ENCODE measurements at places on chromosomes 11 and 22. TPM values are rescaled to one million over a fixed set of nuclear protein-coding genes. Genes with fewer than 3 reads are reported as not detected.

- DNase-seq, result no peak
Measured at GRCh38 chr11:61535998-61536675, 27.6 kb downstream of the LRRC10B start.

DNA sequence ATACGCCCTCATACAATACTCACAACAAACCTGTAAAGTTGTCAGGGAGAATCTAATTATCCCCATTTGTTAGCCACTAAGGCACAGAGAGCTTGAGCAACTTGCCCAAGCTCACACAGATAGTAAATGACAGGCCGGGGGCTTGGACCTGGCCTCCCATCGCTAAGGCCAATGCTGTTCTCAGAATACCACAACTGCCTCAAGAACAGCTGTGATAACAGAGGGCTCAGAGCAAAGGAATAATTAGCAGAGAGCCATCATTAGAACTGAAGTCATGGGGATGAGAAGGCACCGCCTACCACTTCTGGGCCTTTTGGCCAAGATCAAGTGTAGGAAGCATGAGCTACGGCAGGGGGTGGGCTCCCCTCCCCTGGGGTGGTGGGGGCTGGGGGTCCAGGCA, 98.6 kb downstream of the FEZ1 start:
- no peak for DNase-seq

DNA sequence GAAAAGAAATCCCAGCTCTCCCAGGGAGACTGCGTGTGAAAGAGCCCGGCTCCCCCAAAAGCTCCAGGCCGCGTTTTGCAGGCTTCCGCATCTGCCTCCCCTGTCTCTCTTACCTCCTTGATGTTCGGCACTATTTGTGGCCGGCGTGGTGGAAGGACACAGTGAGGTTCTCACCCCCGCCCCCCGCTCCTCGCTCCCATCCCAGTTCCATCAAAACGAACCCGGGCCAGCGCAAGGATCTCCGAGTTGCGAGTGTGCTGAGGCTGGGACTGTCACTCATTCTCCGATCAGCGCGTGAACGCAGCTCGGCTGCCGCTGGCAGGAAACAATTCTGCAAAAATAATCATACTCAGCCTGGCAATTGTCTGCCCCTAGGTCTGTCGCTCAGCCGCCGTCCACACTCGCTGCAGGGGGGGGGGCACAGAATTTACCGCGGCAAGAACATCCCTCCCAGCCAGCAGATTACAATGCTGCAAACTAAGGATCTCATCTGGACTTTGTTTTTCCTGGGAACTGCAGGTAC, at the start of gene NCAM1:
NCAM1 (plus strand) TSS at position 275 of the 523 bp plus-strand sequence.
- DNase-seq, result peak; percentile 90

DNA sequence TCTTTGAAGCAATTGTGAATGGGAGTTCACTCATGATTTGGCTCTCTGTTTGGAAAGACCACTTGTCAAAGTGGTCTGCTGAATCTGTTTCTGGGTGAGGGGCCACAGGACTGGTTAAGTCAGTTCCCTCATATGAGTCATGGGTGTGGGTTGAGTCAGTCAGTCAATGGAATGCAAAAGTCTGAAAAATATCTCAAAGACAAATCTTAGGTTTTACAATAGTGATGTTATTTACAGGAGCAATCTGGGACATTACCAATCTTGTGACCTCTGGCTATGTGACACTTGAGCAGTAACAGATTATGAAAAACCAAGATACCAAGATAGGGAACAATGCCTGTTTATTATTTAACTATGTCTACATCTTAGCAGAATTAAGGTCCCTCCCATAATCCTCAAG, 311.6 kb downstream of the AASDHPPT start:
- DNase-seq, result no peak

DNA sequence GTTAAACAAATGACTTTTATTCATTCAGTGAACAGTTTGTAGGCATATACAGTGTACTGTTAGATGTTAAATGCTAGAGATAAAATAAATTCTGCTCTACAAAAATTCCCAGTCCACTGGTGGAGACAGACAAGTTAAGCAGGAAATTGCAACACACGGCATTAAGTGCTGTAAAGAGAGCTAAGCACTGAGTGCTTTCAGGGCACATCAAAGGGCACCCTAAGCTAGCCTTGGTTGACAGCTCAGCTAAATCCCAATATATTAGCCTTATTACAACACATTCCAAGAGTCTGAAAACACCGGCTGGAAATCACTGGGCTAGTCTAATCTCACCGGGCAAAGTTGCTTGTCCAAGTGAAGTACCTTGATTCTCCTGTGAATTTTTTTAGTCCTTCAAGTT, 55.1 kb downstream of the NOX4 start:
- no peak for DNase-seq

DNA sequence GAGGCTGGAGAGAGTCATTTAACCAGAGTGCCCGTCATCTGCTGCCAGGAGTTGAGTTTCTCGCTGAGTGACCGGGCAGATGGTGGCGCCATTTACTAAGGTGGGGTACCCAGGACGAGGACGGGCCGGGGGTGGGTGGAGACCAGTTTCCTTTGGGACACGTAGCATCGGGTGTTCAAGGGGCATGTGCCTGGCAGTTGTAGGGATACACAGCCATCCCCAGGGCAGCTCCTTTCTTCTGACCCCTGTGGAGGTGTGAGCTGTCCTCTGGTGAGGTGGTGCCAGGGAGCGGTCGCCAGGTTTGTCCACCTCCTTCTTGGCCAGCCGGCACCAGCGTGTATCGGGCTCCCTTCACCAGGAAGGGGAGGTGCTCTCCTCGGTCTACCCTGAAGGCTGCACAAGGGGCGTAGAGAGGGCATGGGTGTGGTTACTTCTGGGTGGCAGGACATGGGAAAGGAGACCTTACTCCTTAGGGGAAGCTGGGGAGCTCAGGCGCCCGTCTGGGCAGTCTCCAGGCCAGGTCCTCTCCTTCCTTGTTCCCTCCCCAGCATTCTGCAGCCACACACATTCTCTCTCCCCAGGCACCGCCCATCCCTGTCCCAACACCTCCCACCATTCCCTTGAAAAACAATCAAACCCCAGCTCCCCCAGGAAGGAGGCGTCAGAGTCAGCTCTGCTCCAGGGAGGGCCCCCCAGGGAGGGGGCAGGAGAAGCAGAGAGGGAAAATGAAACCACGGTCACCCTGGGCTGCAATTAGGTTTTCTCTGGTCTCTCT, 10.3 kb upstream of the MB start:
- DNase-seq, result peak; percentile 90

DNA sequence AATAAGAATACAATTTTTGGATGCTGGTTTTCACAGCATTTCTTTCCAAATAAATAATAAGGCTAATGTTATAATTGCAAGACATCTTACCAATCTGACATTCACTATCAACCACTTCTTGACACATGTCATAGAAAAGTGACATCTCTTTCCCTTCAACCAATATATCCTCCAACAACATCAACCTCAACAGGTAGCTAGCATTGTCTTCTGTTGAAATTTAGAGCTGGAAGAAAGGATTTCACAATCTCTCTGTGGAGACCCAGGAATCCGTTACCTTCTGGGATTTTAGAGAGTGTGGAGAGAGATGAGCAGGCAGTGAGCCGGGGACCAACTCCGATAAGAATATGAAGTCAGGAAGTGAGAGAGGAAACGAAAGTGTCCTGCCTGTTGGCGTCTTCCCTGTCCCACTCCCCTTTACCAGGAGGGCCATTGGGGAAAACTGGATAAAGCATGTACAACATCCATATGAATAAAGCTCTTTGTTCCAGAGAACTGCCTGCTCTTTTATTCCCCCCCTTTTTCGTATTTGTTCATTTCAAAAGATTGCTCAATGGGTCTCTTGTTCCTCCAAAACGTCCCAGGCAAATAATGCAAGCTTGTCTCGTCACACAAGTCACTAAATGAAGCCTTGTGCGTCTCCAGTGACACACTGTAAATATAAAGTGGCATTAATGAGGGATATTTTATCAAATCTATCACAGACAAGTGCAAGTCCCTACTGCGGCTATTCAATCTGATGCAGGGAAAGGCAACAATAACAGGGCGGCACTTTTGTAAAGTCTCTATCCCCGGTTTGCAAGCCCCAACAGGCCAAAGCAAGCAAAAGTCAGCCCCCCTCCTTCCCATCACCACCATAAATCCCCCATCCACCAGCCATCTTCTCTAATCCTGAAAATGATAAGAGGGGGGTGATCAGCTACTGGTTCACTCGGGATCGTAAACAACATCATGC, 3.4 kb downstream of the CADM1 start:
- DNase-seq, result no peak

DNA sequence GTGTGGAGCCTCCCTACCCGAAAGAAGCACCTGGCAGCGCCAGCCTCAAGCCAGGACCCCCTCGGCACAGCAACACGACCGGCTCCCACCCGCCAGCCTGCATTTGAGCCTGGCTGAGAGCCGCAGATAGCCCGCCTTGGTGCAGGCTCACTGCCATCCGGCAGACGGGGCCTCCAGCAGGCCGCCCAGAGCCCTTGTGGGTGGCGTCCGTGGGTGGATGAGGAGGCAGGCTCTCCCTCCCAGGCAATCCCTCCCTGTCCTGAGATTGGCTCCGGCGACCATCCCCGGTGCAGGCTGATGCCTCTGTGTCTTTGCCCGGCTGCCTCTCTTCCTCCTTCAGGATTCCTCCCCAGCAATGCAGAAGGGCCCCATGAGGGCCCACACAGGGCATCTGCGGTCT, 1527.9 kb downstream of the BRD1 start:
- peak; percentile 58 for DNase-seq

DNA sequence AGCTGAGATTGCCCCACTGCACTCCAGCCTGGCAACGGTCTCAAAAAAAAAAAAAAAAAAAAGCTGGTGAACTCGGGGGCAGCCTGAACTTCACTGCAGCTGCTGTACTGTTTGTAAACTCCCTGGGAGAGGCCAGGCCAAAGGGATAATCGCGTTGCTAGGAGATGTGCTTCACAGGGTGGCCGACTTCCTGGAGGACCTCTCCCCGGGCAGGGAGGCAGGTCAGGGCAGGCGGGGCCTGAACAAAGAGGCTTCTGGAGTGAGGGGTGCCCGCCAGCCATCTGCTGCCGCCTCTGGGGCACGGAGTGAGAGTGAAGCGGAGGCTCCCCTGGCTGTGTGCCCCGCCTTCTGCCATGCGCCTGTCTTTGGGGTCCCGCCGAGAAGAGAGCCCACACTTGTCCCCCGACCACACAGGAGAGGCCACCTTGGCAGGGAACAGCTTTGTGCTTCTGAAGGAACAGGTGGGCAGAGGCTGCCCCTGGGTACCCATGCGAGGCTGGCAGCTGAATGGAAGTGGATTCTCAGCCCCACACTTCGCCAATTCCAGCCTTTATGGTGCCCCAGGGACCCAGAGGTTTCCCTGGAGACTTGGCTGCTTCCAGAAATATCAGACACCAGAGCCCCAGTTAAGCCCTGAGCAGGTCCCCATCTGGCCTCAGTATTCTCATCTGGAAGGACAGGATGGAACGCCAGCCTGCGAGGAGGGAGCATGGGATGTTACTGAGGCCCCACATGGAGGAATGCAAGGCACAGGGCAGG, 29.6 kb downstream of the TMEM184B start:
- no peak for DNase-seq

DNA sequence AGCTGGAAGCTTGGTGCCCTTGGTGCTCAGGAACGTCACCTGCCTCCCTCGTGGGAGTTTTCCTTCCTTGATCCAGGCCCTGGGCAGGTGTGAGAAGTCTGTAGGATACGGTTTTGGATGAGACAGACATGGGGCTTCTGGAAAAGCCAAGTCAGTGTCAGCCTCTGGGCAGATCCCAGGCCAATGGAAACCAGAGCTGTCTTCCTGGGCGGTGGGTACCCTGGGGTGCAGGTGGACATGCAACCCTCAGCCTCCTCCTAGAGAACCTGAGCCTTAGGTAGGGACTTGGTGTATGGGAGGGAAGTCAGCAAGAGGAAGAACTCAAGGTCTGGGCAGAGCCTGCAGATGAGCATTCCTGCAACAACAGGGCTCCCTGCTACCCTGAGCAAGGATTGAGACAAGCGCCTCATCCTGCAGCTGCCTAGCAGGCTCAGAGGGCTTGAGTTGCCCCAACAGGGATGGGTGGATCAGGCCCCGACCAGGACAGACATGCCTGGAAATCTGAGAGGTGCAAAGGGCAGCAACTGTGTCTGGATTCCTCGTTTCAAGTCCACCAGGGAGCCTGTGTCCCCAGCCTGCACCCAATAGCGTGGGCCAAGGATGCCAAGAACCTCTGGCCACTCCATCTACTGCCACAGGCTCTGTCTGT, 37.6 kb upstream of the SYT13 start:
- DNase-seq, result peak; percentile 47

DNA sequence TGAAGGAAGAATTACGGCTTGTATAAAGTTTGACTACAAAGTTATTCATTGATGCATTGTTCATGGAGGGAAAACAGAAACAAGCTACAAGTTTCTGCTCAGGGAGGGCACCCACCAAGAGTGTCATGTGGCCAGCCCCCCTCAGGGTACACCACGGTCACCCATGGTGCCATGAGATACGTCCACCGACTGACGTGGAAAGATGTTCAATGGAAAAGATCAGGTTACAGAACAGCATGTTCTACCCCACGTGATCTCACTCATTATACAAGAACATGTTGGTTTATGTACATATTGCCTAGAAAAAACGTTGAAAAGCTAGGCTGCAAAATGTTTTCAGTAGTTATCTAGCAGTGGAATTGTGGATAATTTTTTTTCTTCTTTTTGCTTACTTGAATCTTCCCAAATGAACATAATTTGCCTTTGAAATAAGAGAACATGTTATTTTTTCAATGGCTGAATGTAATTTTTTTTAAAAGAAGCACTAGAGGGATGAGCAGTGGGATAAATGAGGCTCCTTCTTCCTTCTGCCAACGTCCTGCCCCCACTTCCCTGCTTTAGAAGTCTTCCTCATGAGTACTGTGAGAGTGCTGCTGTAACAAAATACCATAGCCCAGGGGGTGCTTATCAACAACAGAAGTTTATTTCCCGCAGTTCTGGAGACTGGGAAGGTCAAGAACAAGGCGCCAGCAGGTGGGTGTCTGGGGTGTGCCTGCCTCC, 22.5 kb downstream of the RCN1 start:
- DNase-seq, result no peak

- DNase-seq, result no peak
Measured at GRCh38 chr11:45501392-45502225, 163.8 kb downstream of the CHST1 start.

DNA sequence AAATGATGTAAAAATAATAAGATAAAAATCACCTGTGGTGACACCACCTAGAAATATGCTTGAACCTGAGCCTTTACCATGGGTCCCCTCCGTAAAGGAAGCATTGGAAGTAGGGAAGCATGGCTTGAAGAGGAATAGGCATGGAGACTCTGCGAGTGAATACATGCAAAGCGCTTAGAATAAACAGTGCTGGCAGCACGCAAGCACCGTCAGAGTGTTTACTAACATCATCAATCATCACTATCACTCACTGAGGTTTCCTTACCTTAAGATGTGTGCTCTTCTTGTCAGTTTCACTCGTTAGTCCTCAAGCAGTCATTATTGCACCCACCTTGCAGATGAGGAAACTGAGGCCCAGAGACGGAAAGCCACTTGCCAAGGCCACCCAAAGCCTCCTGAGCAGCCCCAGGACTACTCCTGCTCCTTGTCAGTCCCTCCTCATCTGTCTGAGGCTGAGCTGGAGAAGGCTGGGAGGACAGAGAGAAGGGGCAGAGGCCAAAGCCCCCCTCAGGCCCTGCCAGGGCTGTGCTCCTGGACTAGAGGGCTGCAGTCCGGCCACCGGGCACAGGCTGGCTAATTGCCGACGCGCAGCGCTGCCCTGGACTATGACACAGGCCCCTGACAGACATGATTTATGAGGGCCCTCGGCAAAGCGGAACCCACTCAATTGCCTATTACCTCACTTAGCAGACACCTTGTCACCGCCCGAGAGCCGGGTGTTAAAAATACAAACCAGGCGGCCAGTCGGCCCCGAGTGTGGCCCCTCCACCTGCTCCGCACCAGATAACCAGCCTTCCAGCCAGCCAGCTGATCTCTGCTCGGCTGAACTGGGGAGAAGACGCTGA, 168.9 kb downstream of the MN1 start:
- peak; percentile 80 for DNase-seq

Gene ART1
- 1.3 TPM for total RNA-seq

Gene UPK2
- not detected for total RNA-seq

Gene DENND6B
- 2.8 TPM for total RNA-seq

Gene MOGAT2
- total RNA-seq, result not detected

Gene NPAS4
- total RNA-seq, result not detected

Gene HEPHL1
- not detected for total RNA-seq

All from cardiac septum (tissue), 1 donor.